Stimulated activated CD8-positive, alpha-beta memory T cell treated with anti-CD3 and anti-CD28 coated beads, Interleukin-4, amount 100 ng/mL, for 1 hour (primary cell): ENCODE measurements at places on chromosomes 11 and 22.

DNA sequence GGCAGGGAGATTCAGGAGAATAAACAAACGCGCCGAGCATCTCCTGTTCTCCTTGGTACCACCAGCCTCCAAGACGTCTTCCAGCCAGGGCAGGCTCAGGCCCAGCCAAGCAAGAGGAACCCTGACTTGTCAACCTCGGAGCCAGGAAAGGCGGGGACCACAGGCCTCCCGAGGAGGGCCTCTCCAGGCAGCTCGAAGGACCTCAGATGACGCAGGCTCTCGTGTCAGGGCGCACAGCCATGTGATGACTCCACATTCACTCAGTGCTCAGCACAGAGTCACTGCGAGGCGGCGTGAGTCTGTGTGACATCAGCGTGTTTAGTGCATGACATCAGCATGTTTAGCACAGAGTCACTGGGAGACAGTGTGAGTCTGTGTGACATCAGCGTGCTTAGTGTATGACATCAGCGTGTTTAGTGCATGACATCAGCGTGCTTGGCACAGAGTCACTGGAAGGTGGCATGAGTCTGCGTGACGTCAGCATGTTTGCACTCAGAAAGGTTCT is 241.4 kb downstream of the BRD1 start:
- no peak for DNase-seq

DNA sequence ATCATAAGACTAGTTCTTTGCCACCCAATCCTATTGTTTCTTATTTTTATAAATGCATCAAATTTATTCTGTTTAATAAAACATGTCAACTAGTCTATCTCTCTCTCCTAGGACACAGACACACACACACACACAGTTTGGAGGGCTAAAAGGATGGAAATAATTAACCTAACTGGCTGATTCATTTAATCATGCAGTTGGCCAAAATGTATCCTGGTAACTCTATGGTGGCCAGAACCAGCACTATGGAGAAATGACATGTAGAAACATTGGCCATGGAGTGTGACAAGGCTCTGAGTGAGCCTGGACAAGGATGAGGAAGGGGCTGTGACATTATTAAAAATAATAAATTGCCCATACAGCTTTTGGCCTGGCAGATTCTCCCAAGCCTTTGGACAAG is 64.1 kb downstream of the CLPB start:
- no peak for DNase-seq

DNA sequence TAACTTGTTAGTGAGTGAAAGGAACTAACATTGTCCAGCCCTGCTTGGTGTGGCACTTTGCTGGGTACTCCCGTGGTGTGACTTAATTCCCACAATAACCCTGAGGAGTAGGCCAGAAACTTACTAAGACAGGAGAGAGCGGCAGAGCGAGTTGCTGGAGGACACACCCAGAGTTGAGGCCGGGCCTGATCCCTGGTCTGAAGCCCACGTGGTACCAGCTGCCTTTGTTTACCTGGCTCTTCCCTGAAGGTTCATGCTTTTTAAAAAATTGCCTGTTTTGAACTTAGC is 594 bp downstream of the MPST start:
- DNase-seq: no peak

- no peak for DNase-seq
These were observed 3.5 kb upstream of the POU2F3 start for GRCh38 chr11:120236169-120237107.
